ENCODE measurements at places on chromosomes 16 and 17.

DNA sequence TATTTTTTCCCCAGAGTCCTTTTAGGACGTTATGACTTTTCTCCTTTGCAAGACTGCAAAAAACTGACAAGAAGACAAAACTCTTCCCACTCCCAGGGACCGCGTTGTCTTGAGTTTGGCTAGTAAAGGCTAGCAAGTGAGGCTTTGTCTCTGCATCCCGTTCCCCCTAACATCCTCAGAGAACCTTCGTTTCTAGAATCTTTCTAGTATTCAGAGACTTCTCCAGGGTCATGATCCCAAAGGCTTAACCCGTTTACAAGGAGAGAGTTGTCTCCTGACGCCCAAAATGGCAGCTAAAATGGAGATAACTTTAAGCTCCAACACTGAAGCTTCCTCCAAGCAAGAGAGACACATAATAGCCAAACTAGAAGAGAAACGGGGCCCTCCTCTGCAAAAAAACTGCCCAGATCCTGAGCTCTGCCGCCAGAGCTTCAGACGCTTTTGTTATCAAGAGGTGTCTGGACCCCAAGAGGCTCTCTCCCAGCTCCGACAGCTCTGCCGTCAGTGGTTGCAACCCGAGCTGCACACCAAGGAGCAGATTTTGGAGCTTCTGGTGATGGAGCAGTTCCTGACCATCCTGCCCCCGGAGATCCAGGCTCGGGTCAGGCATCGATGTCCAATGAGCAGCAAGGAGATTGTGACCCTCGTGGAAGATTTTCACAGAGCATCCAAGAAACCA, 843 bp downstream of the ZNF174 start:
- DNase-seq, result peak; percentile 22

DNA sequence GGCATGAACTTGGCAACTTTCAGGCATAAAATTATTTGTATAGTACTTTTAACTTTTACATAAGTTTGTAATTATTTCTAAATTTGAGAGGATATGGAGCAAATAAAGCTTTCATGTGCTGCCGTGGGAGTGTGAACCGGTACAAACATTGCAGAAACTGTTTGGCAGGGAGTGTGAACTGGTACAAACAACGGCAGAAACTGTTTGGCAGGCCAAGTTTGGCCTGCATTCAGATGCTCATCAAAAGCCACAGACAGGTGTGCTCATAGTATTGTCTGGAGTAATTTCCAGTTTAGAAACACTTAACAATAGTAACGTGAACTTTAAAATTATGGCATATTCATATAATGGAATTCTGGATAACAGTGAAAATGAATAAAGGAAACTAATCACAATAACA, 73.8 kb upstream of the ATP2A3 start:
- DNase-seq, result no peak

GRCh38 chr17:65584604-65585521, 23.4 kb upstream of the AXIN2 start:
- no peak for DNase-seq

DNA sequence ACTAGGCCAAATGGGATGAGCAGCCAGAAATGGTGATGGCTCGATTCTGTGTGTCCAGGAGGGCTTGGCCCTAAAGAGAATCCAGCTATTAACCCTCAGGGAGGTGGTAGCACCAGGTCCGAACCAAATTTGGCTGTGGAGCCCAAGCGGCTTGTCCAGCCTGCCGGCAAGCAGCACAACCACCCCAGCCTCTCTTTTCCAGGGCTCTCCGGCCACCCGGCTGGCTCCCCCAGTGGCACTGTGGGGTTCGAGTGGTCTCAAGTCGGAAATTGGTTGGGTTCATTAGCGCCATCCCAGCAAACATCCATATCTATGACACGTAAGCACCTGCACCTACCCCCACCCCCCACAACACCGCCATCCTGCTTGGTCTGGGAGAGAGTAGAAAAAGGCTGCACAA, 35.4 kb downstream of the PLCD3 start:
- DNase-seq, result no peak

GRCh38 chr16:73714976-73715375, 581.6 kb upstream of the PSMD7 start:
- DNase-seq, result no peak

DNA sequence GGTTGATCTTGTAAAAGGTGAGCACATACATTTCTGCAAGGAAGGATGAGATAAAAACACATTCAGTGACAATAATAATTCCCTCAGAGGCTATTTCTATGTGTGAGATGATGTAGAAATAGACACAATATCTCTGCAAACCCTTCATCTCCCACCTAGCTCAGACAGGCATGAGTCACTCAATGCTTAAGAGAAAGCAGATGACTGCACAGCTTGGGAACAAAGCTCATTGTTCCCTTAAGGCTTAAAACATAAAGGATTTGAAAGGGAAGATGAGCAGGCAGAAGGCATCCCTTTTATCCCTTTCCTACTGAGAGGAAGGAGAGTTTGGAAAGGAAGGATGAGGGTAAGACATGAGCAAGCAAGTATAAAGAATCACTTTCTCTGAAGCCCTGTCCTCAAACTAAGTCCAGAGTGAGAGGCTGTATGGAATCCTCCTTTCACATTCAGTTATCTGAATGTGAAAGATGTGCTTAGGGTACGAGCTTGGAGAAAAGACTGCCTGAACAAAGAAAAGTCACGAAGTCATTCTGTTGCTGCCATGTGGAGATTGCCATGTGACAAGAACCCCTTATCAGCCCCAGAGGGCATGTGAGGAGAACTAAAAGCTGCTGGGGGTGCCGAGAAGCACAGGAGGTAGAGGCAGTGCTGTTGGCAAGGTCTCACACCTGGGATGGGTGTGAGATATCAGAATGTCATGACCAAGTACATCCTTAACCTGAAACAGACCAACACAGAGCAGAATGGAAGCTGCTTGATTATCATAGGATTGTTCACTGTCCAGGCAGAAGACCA, 58.2 kb downstream of the CNTNAP4 start:
- no peak for DNase-seq

- no peak for DNase-seq
Observed at GRCh38 chr16:11629071-11630030, 38.9 kb upstream of the SNN start.

DNA sequence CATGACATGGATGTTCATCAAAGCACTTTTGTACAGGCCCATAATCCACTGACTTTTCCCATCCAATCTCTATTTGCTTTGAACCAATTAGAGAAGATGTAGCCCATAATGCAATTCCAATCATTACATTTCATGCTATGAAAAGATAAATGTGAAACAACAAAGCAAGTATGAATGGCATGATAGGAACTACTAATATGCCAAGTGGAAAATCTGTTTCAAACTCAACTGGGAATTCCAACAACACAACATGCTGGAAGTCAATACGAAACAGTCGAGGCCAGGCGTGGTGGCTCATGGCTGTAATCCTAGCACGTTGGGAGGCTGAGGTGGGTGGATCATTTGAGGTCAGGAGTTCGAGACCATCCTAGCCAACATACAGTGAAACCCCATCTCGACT, 39.6 kb upstream of the TMEM97 start:
- DNase-seq, result no peak

DNA sequence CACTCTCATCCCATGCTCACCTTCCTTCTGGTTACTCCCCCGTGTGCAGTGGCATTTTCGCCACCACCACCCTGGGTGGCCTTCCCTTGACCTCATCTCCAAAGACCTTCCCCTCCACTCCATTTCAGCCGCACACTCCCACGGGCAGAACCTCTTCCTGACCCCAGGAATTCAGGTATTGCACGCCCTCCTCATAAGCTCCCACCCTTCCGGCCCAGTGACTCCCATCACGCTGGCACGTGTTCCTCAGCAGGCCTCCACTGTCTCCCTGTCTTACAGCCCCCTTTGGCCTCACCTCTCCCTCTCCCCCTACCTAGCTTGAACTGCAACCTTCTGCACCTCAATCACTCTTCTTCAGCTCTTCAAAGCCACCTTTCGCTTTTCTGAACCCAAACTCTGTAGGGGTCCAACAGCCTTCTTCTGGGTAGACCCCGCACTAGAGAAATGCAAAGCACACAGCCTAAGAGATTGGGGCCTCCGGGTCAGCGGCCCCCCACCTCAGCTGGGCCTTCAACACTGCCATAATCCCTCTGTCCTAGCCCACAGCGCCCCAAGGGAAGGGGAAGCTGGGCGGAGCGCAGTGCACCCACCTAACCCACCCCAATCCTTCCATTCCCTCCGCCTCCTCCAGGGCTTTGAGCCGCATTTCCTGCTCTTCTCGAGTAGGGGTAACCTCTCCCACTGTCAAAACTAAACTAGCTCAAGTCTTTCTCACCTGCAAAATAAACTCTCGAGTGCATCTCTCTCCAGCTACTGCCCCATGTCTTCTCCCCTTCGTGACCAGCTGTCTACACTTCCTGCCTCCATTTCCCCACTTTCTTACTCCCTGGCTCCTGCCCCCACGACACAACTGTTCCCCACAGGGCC, 1.7 kb upstream of the TMEM97 start:
- DNase-seq, result no peak

DNA sequence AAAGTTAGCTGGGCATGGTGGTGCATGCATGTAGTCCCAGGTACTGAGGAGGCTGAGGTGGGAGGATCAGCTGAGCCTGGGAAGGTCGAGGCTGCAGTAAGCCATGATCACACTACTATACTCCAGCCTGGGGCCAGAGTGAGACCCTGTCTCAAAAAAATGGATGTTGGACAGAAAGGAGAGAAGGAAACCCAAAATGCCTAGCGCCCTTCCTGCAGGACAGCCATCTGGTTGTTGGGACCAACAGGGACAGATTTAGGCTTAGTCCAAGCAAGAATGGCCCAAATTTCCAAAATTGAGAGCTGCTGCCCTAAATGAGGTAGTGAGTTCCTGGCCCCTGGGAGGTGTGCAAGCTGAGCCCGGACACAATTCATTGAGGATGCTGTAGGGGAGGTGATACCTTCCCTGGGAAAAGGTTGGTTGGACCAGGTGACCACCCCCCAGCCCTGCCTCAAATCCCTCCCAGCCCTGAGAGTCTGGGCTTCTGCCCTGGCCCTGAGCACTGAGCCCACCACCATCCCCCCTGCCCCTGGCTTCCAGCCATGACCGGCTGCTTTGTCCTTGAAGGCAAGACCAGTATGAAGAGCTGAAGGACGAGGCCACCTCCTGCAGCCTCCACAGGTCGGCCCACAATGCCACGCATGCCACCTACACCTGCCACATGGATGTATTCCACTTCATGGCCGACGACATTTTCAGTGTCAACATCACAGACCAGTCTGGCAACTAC, 35.1 kb downstream of the IL21R start:
- DNase-seq, result no peak

- no peak for DNase-seq
Observed at GRCh38 chr16:89613231-89613953, at the start of gene DPEP1. Gene DPEP1, plus strand, starts transcription at chr16:89613642. Its CDS starts 16,769 bp downstream, at chr16:89630411.
